CD8-positive, alpha-beta T cell (primary cell): ENCODE measurements at places on chromosomes 7 and 10. TPM values are rescaled to one million over a fixed set of nuclear protein-coding genes. Genes with fewer than 3 reads are reported as not detected.

Gene CUTC
- total RNA-seq = 12.0 TPM

Gene MRLN
- total RNA-seq = not detected

Gene CUL2
- total RNA-seq = 47.1 TPM

Gene SDK1
- total RNA-seq = 0.24 TPM

Gene PON3
- not detected for total RNA-seq

Gene HYAL4
- total RNA-seq = not detected

Gene SFRP5
- 3.6 TPM for total RNA-seq

Gene CRHR2
- total RNA-seq = not detected

Gene MSMB
- not detected for total RNA-seq

Gene NEUROG3
- not detected for total RNA-seq

Gene FAM25G
- total RNA-seq = not detected

Gene INA
- not detected for total RNA-seq

Gene CALCR
- not detected for total RNA-seq

Gene CC2D2B
- not detected for total RNA-seq

Gene MYH16
- not detected for total RNA-seq

Gene NXPH1
- not detected for total RNA-seq

Gene DPYSL4
- total RNA-seq = 1.8 TPM

Gene BAMBI
- total RNA-seq = 3.6 TPM

Gene NKX1-2
- not detected for total RNA-seq

Gene CYREN
- 15.2 TPM for total RNA-seq

Gene SFRP4
- not detected for total RNA-seq

Gene BLNK
- 0.44 TPM for total RNA-seq

Gene SNCG
- total RNA-seq = not detected

Gene CYP17A1
- total RNA-seq = not detected

Gene KLLN
- 0.42 TPM for total RNA-seq

Gene PLAC9
- total RNA-seq = not detected

Gene CUZD1
- total RNA-seq = 0.33 TPM

Gene RARRES2
- not detected for total RNA-seq

Gene ZP3
- 9.8 TPM for total RNA-seq

Gene BMI1
- 46.8 TPM for total RNA-seq

Gene EPDR1
- 0.42 TPM for total RNA-seq

Gene PLPP4
- total RNA-seq = not detected

Gene HPSE2
- total RNA-seq = not detected

Gene WNT8B
- total RNA-seq = not detected

Gene AP5Z1
- total RNA-seq = 131 TPM

Gene ZMIZ2
- total RNA-seq = 71.3 TPM

Gene SCART1
- 3.4 TPM for total RNA-seq

Gene TMEM236
- not detected for total RNA-seq

Gene NEURL1
- total RNA-seq = 0.95 TPM

Gene CFAP70
- 2.4 TPM for total RNA-seq

Gene AGBL3
- total RNA-seq = 2.7 TPM

Gene MMD2
- total RNA-seq = not detected

Gene TRIM73
- 16.6 TPM for total RNA-seq

Gene AKR1C8
- not detected for total RNA-seq

Gene ANKRD16
- 2.1 TPM for total RNA-seq

Gene MAT1A
- not detected for total RNA-seq

Gene SPDYE11
- not detected for total RNA-seq

Gene ASZ1
- total RNA-seq = not detected
